ENCODE measurements at places on chromosomes 3 and 15. TPM values are rescaled to one million over a fixed set of nuclear protein-coding genes. Genes with fewer than 3 reads are reported as not detected.
A peak's percentile ranks its signal among the peaks of the same experiment; 100 is the strongest.

- DNase-seq = no peak
Observed at GRCh38 chr15:32893421-32893820, 175.6 kb downstream of the GREM1 start.

The CCR2 gene
- 4.6 TPM for total RNA-seq

DNA sequence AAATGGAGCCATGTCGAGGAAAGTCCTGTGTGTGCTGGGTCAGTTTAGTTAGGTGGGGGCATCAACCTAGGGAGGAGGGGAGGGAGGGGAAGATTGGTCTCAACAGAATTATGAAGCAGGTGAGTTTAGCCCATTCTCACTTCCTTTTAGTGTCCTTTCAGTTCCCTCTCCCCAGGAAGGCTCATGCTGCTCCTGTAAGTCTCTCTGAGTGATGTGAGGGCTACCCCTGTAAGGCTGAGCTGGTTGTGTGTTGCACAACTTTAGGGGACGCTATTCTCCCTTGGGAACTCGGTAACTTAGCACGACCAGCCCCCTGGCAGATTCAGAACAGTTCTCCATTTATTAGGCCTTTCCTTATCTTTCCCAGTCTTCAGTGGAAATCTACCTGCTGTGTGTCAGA lies 21.2 kb downstream of the IL5RA start:
- no peak for DNase-seq

GRCh38 chr15:98257290-98257689 lies 296.8 kb downstream of the ARRDC4 start:
- DNase-seq = no peak

The RTP1 gene
- not detected for total RNA-seq

GRCh38 chr3:141373768-141374526 lies 5.6 kb downstream of the ZBTB38 start:
- DNase-seq = no peak

DNA sequence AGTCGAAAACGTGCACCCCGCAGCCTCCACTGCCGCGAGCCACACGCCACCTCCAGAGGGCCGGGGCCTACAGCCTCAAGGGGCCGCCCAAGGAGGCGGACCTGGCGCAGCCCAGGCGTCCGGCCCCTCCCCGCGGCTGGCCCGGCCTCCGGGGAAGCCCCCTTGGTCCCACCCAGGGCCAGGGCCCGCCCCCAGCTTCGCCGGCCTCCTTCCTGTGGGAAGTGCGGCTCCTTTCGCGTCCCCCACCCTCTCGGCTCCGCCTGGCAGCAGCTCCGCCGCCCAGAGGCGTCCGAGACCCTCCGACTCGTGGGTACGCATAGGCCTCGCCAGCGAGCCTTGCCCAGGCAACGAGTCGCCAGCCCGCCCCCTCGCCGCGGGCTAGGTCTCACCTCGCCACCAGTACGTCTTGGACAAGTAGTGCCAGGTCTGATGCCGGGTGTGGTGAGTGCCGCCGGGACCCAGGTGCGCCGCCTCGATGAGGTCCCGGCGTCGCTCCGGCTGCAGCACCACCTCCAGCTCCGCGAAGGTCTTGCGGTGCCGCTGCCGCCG lies 642 bp downstream of the ZBTB11 start:
- DNase-seq = peak; percentile 96

DNA sequence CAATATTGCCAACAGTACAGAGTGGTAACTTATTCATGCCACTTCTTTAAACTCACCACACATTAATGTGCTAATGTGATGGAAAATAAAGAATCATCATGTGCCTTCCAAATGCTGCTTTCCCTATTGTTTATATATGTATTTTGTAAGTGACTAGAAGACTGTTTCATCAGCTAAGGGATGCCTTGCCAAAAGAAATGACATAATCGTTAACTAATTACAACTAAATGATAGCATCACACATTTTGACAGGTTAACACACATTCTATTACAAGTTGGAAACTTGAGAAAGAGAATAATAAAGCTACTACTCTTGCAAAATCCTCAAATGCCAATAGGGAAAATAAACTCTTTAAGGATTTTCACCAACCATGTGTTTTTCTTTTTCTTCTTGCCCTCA lies 329.9 kb upstream of the AGTR1 start:
- no peak for DNase-seq

The TRH gene
- not detected for total RNA-seq

Data from transverse colon (tissue), 4 donors.